ENCODE measurements at places on chromosomes 5 and 9.

DNA sequence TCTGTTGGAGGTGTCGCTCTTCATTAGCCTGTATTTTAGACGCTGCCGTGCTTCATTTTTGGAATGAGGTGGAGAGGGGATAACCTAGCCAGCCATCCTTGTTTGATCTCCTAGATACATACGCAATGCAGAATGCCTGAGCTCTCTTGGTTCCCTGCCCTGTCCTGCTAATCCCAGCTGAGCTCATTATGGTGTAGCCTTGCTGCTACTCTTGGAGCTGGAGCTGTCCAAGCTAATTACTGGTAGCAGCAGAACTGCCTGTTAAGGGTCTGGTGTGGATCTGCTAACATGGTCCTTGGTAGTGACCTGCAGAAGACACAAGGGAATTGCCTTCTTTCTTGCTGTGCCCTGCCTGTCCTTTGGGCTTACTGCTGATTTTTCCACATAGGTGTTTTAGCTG lies 207.9 kb downstream of the CNTLN start:
- no peak for DNase-seq

DNA sequence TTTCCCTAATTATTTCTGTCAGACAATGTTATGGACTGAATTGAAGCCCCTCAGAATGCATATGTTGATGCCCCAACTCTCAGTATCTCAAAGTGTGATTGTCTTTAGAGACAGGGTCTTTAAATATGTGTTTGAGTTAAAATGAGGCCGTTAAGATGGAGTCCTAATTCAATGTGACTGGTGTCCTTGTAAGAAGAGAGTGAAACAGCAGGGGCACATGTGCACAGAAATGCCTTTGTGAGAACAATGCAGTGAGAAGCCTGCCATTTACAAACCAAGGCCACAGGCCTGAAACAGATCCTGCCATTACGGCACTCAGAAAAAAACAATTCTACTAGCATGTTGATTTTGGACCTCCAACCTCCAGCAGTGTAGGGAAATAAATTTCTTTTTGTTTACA lies 483.0 kb upstream of the DMAC1 start:
- DNase-seq: no peak

DNA sequence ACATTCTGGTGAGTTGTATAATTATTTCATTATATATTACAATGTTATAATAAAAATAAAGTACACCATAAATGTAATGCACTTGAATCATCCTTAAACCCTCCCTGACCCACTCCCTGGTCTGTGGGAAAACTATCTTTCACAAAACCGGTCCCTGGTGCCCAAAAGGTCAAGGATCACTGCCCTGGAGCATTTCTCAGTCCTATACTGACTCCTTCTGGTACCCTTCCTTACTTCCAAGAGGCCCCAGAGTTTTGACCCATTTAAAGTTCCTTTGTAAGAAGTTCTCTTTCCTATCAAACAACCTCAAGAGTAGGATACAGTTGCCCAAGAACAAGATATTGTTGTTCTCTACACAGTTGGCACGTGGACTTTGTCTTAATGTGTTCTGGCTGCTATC lies 88.9 kb upstream of the TRPM3 start:
- no peak for DNase-seq

- DNase-seq: no peak
Observed at GRCh38 chr5:150658121-150658520, 2.9 kb upstream of the MYOZ3 start.

GRCh38 chr5:8845296-8845695 lies 700.6 kb downstream of the SEMA5A start:
- DNase-seq: peak; percentile 19

- no peak for DNase-seq
Observed at GRCh38 chr9:124452841-124453585, 2.8 kb downstream of the ADGRD2 start.

DNA sequence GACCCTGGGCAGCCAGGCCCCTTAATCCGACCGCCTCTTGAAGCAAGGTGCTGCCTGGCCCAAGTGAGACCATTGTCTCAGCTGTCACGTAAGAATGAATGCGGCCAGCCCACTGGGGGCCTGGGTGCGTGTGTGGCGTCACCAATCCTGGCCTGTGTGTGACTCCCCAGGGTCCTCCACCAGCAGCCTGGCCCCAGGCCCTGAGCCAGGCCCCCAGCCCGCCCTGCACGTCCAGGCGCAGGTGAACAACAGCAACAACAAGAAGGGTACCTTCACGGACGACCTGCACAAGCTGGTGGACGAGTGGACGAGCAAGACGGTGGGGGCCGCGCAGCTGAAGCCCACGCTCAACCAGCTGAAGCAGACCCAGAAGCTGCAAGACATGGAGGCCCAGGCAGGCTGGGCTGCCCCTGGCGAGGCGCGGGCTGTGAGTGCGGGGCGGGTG lies 124.2 kb downstream of the WNK2 start:
- DNase-seq: no peak

DNA sequence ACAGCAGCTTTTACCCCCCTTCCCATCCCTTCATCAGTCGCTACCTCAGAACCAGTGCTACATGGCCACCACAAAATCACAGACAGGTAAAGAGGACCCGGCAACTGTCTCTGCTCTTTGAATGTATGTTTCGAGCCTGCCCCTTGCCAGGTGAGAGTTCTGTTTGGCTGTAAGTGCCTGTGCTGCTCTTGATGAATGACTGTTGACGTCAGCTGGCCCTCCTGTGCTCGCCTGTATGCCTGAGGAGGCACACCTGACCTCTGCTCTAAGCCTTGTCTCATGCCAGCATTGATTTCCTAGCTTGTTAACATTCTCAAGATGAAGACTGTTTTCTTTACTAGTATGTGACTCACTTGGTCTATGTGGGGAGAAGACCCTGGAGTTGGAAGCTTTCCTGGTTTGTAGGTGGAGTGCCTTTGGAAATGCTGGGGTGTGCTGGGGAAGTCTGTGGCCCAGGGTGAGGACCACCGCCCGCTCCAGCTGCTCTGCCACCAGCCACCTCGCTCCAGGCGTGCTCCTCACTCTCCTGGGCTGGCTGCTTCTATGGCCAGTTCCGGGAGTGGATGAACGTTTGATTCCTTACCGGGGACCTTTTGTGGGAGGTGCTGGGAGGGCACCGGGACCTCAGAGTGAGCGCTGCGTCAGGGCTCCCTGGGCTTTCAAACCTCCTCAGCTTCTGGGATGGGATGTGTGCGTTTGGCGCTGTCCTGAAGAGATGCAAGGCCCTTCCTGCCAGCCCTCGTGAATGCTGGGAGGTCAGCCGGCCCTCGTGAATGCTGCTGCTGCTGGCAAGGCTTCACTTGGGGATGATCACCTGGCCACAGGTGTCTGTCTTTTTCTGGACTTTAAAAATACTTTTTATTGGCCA lies 109.9 kb downstream of the EHMT1 start:
- DNase-seq: no peak

DNA sequence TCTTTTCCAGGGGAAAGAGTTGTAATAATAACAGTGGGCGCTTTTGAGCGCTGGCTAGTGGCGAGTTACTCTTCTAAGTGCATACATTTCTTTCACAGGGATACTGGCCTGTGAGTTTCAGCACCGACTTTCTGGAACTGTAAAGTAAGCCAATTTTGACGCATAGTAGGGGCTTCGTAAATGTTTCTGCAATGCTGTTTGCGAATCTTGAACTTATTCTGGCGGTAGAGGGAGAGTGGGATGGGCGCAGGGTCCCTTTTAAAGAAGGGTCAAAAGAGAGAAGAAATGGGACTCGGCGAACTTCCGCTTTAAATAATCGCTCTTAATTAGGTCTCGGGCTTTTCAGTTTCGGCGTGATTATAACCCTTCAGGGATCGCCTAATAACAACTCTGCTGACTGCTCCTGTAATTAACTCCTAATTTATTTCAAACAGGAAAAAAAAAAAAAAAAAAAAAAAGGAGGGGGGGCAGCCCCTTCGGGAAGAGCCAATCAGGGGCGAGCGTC lies 351 bp upstream of the MSX2 start:
- DNase-seq: peak; percentile 34

- DNase-seq: no peak
Observed at GRCh38 chr5:165906871-165907270, 2384.6 kb upstream of the WWC1 start.

DNA sequence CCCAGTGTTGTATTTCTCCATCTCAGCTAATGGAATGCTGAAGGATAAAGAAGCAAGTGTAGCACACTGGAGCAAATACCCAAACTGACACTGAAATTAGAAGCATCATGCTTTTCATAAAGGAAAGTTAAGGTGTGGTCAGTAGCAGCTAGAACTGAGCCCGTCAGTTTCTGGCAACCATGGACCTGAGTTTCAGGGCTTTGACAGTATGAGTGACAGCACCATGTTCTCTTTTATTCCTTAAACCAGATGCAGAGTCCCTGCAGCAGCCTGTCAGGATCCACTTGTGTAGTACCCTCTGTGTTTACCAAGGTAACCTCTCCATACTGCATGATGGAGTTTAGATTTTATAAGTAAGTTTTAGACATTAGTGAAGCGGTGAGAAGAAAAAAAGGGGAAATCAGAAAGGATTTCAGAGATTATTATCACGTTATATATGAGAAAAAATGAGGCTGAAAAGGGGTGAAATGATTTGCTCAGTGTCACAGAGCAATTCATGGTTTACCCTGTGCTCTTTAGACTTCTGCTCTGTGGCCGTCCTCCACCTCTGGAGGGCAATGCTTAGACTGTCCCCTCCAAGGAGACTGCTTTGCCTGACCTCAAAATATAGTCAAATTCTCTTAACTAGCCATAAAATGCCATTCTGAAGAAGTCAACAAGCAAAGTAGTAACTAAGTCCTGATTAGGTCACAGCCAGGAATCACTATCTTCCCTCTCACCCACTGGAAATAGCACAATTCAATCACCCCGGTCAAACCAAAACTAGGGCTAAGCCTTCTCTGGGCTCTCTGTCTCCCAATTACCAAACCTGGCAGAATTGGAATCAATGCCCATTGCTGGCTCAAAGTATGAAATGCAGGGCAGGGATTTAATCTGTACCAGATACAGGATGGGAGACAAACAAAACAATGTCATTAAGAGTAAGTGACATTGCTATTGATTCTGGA lies 10.5 kb upstream of the MYOT start:
- DNase-seq: no peak
